ENCODE measurements at places on chromosomes 2 and 18.

GRCh38 chr2:160387558-160388262 is 105.9 kb downstream of the RBMS1 start:
- no peak for DNase-seq

DNA sequence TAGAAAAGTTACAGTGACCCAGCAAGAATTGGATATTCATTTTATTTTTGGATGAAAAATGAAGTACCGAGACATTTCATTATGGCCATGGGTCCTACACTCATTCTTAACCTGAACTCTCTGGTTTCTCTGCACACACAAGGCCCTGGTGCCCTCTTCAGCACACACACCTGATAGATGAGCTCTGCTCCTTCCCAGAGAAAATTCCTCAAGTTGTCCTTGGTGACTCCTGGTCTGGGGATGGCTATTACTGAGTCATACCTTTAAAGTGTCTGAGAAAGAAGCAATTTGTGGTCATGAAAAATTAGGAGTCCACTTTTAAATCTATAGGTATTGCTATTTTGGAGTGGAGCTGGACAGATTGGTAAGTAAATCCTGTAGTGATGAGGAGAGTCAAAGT is 311.5 kb downstream of the CDH2 start:
- no peak for DNase-seq

GRCh38 chr2:23476786-23477185 is 91.8 kb downstream of the KLHL29 start:
- DNase-seq, result no peak

DNA sequence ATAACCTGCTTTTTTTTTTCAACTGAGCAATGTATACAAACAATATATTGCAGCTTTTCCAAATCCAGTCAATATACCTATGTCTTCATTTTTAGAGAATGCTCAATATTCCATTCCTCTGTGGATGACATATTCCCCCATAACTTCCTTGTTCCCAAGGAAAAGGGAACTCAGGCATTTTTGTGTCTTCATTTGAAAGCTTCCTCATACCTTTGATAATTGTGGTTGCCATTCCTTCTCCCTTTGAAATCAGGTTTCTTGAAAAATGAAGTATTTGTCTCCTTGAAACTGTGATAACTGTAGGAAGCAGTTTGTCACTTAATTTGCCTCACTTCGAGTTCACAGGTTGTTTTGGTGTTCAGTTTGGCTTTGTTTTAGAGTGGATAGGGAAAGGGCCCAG is 13.5 kb downstream of the ELAC1 start:
- DNase-seq, result no peak

DNA sequence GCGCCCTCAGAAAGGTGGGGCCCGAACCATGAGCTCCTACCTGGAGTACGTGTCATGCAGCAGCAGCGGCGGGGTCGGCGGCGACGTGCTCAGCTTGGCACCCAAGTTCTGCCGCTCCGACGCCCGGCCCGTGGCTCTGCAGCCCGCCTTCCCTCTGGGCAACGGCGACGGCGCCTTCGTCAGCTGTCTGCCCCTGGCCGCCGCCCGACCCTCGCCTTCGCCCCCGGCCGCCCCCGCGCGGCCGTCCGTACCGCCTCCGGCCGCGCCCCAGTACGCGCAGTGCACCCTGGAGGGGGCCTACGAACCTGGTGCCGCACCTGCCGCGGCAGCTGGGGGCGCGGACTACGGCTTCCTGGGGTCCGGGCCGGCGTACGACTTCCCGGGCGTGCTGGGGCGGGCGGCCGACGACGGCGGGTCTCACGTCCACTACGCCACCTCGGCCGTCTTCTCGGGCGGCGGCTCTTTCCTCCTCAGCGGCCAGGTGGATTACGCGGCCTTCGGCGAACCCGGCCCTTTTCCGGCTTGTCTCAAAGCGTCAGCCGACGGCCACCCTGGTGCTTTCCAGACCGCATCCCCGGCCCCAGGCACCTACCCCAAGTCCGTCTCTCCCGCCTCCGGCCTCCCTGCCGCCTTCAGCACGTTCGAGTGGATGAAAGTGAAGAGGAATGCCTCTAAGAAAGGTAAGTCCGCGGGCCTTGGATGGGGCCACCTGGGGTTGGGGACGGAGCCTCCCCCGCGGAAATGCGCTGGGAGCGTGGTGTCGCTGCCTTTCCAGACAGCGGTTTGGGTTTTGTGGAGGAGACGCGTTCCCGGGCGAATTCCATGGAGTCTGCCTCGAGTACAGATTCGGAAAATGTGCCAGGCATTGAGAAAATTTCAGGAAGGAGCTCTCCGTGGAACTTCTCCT is 559 bp downstream of the HOXD1 start:
- DNase-seq, result no peak

DNA sequence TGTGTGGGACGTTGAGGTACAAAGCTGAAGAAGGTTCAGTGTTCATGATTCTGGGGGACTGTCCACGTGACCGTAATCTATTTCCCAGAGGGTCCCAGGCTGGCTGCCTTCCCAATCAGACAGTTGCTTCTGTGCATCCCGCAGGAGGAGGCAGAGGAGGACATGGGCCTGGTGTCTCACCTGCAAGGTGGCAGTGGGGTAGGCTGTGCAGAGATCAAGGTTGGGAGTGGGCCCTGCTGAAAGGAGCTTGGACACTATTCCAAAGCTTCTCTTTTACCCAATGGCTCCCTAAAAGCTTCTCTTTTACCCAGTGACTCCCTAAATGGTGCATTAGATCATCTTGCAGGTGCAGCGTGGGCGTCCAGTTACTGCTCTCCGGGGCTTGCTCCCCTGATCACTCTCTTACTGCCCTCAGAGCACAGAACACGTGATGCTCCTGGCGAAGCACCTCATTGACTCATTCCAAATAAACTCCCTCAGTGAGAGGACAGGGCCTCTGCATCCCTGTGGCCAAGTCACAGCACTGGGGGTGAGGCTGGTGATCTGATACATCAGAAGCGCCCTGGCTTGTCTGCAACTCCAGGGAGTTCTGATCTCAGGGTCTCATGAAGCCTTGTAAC is 41.5 kb downstream of the RNF144A start:
- DNase-seq, result no peak

GRCh38 chr2:160672211-160672610 is 178.6 kb upstream of the RBMS1 start:
- no peak for DNase-seq

- DNase-seq, result no peak
Observed at GRCh38 chr18:42105394-42105793, 150.4 kb downstream of the PIK3C3 start.

- DNase-seq, result no peak
Observed at GRCh38 chr2:84939426-84940087, 31.4 kb upstream of the KCMF1 start.

DNA sequence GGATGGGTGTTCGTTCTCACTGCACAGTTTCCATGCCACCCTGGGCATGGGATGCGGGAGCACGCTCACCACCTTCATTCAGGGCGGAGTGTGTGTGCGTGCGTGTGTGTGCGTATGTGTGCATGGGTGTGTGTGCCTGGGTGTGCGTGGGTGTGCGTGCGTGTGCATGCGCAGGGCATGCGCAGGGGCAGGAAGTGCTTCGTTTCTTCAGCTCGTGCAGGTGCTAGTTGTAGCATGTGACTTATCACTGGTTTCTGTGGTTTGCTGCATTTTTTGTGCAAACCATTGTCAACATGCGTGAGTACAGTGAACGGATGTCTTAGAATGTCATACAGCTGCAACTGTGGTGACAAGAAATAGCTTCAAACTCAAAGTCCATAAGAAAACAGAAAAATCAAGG is 179.5 kb downstream of the PTGR3 start:
- no peak for DNase-seq

GRCh38 chr2:160510617-160511016 is 17.0 kb upstream of the RBMS1 start:
- DNase-seq, result peak; percentile 97

- peak; percentile 96 for DNase-seq
Observed at GRCh38 chr2:26652361-26653041, 11.3 kb upstream of the CIB4 start.

GRCh38 chr2:175461839-175462238 is 280.3 kb upstream of the ATP5MC3 start:
- DNase-seq, result no peak

- peak; percentile 50 for DNase-seq
Observed at GRCh38 chr2:190649035-190649797, at the start of gene NAB1. Gene NAB1 (plus strand): TSS chr2:190649083. CDS start chr2:190659177, 10,094 bp downstream.

DNA sequence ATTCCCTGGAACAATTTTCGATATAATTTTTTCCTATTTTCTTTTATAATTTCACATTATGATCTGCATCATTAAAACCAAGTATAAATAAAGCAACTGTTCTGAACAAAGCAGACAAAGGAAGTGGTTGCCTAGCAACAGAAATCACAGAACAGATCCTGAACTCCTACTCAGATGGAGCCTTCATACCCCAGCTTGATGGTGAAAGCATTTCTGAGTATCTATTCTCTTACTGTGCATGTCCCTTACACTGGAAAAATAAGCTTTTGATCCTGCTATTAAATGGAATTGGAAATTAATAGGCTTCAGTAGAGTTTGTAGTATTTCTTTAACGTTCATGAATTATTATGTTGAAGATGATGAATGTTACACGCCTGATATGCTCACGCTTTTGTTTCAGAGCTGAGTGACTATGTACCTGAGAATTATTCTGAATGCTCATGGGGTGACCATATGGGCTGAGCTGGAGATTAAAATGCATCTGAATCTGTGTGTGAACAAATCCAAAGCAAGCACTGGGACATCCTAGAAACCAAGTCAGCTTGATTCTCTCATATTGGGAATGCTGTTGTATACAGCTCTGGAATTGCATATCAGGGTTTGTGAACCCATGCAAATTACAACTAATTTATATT is 254.0 kb downstream of the KCNJ3 start:
- DNase-seq, result no peak

DNA sequence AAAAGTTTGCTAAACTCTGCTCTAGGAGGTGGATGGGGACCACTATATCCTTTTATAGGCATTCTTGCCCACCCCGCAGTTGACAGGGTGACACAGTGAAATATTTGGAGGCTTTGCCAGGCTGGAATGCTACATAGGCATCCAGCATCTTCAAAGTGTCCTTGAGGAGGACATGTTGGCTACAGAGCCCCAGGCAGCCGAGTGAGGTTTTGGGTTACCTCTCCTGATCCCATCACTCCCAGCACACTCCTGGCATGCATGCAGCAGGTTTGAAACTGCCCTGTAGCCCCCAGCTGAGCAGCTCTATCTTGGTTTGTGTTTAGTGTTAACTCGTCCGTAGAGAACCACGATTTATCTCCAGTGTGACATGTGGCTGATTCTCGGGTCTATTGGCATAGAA is 7.3 kb downstream of the FOSL2 start:
- DNase-seq, result no peak

- DNase-seq, result no peak
Observed at GRCh38 chr2:100113990-100114433, 28.4 kb downstream of the AFF3 start.

DNA sequence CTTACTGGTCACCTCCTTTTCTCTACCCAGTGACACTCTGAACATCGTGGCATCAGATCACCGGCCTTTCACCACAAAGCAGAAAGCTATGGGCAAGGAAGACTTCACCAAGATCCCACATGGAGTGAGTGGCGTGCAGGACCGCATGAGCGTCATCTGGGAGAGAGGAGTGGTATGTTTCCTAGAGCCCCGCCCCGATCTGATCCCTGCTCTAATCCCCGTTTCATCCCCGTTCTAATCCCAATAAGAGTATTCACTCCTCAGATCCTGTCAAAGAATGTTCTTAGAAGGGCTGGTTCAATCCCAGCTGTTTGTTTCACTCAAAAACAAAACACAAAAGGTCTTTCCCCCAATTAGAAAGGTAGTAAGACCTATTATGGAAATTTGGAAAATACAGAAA is 30.4 kb upstream of the MAPRE3 start:
- no peak for DNase-seq

GRCh38 chr2:96523659-96524481 is 12.7 kb upstream of the ARID5A start:
- DNase-seq, result no peak

DNA sequence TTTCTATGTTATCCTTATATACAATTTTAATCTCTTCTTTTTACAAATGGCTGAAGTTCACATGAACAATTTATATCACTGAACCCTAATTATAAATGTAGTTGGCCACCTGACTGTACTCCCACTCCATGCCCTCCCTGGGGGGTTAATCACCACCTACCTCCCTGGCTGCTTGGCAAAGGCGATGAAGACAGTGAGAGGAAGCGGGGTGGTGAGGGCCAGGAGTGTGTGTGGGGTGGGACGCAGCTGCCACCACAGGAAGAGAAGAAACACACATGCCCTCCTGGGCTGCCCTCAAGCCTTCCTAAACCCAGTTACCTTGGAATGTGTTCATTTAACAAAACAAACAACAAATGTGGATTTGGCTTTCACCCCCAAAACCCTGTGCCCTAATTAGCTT is 87.0 kb upstream of the REV1 start:
- DNase-seq, result no peak

DNA sequence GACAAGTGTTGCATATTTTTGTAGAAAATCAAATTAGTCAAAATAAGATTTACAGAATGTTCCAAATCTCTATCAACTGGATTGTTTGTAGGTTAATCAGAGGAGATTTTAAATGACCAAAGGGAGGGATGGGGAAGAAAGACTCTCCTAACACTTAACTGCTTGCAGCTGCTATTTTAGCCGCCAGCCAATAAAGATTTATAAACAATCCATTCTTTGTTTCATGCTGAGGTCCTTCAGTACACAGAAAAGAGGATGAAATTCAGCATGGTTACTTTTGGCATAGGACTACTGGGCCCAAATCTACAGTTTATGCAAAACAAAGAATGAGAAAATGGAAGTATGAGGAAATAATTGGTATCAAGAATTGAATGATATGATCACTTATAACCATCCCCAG is 86.4 kb upstream of the FN1 start:
- no peak for DNase-seq

DNA sequence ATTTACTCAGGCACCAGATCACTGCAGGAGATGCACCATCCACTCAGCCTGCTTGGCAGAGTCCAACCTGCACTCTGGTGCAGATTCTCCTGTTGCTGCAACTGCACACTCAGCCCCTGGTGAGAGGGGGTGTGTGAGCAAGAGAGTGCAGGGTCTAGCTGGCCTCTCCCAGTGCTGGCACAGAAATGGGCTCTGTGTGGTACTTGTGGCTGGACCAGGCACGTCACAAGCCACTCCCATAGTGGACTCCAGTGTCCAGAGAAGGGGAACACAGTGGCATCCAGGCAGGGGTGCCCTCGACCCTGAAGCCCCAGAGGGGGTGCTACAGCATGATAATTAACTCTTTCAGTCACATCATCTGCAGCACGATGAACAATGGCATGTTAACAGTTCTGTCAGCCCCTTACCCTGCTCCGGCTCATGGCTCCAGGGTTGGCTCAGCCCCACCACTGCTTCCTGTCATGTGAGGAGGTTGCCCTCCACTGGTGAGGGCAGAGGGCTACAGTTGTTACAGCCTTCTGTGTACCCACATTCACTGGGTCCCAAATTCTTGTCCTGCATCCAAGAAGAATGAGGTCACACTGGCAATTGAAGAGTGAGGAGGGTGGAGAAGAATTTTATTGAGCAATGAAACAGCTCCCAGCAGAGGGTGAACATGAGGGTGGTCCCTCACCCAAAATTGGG is 135.7 kb downstream of the EVA1A start:
- DNase-seq, result no peak

- no peak for DNase-seq
Observed at GRCh38 chr2:12506846-12507245, 209.9 kb upstream of the TRIB2 start.

Data from SK-N-DZ (cell line).